ENCODE measurements at places on chromosomes 11 and 22.

- DNase-seq = no peak
Observed at GRCh38 chr22:19784384-19785175, 24.0 kb downstream of the TBX1 start.

DNA sequence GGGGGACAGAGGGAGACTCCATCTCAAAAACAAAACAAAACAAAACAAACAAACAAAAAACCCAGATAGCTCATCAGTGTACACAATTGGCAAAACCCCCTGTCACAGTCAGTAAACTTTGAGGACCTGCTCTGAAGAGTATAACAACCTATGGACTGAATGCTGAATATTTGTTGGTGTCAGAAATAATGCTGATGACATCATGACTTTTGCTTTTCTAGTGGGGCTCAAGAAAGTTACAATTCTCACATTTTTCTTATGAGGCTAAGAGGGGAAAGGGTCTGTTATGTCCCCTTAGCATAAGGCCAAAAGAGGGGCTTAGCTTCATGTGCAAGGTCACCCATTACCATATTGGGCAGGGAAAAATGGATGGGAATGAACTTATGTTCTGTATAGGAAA lies 207.4 kb downstream of the NELL1 start:
- no peak for DNase-seq

DNA sequence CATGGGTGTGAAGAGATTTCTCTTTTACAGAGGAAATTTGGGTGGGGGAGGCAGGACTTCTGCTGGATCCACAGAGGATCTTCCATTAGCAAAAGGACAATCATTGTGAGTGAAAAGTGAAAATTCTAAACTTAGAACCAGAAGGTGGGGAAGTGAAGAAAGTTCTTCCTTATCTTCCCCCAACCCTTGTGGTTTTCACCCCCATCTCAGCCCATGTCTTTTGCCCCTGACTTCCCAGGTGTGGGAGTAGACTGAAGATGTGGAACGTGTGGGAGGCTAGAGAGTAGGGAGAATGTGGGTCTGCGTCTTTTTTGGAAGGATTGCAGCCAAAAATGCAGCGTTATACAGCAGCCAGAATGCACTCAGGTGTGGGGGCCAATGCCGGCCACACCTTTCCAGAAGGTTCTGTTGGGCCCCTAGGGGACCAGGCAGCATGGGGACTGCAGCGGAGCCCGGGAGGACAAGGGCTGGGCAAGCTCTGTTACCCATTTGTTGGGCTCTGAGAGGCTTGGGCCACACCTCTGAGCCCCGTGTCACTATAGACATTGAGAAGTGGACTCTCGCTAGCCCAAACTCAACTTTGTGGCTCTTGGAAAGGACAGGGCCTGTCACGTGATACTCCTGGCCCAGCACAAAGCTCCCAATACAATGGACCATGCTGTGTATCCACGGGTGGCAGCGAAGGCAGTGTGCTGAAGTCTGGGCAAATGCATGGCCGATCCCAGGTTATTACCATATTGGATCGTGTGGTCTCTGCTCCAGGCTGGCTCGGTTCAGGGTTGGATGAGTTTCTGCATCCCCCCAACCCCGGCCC lies 32.8 kb upstream of the LINC01488 start:
- no peak for DNase-seq

- no peak for DNase-seq
Observed at GRCh38 chr11:576811-577610, 741 bp downstream of the PHRF1 start.

DNA sequence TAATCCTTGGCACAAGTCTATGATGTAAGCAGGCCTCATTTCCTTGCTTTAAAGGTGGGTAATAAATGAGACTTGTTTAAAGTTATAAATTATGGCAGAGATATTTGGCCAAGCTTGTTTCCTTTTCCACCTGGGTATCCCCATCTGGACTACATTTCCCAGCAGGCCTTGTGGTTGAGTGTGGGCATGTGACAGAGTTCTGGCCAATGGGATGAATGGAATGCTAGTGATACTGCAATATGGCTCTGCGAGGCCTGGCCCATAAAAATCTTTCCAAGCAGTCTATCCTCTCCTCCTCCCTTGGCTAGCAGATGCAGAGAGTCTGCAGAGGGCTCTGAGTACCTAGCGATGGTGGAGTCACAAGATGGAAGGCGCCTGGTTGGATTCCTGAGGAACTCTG lies 102.5 kb downstream of the TIMP3 start:
- DNase-seq = peak; percentile 2

- DNase-seq = no peak
Observed at GRCh38 chr11:111204211-111204610, 41.3 kb upstream of the POU2AF2 start.

GRCh38 chr11:22670830-22671229 lies 4.4 kb downstream of the GAS2 start:
- DNase-seq = no peak

GRCh38 chr11:65777821-65778361 lies 2.9 kb downstream of the AP5B1 start:
- DNase-seq = no peak

DNA sequence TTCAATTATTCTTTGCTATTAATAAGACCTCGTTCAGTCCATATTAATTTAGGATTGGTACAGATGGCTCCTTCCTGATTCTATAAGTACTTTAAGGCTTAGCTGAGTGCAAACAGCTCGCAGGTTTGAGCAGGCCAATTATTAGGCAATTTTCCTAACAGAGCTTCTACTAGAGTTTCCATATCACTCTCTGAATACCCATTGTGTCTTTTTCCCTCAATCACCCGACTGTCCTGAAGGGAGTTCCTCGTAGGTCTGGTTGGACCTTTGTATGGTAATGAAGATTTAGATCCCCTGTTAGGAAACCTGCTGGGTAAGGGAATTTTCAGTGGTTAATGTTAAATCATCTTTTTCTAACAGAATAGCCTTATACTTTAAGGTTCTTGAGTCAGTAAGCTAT lies 61.1 kb downstream of the ARHGAP42 start:
- DNase-seq = no peak

DNA sequence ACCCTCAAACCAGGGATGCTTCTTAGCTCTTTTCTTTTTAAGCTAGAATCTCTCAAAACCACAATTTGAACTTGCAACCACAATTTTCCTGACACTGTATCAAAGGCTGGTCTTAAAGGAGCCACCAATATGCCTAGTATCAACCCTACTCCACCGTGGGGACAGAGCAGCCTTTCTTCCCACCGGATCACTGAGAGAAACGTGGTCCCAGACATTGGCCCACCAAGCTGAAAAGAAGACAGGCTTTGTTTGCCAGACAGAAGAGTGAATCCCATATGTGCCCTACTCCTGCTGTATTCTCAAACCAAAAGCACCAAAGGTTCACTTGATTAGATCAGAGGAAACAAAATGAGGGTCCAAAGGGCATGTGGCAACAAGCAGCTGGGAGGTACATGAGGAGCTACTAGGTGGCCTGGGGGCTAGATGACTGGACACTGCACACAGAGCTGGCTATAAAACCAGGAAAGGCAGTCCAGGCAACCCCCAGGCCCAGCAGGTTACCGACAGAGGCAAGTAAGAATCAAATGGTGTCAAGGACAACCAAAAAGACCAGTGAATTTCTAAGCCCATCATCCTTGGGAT lies 3.6 kb upstream of the VWCE start:
- DNase-seq = no peak

DNA sequence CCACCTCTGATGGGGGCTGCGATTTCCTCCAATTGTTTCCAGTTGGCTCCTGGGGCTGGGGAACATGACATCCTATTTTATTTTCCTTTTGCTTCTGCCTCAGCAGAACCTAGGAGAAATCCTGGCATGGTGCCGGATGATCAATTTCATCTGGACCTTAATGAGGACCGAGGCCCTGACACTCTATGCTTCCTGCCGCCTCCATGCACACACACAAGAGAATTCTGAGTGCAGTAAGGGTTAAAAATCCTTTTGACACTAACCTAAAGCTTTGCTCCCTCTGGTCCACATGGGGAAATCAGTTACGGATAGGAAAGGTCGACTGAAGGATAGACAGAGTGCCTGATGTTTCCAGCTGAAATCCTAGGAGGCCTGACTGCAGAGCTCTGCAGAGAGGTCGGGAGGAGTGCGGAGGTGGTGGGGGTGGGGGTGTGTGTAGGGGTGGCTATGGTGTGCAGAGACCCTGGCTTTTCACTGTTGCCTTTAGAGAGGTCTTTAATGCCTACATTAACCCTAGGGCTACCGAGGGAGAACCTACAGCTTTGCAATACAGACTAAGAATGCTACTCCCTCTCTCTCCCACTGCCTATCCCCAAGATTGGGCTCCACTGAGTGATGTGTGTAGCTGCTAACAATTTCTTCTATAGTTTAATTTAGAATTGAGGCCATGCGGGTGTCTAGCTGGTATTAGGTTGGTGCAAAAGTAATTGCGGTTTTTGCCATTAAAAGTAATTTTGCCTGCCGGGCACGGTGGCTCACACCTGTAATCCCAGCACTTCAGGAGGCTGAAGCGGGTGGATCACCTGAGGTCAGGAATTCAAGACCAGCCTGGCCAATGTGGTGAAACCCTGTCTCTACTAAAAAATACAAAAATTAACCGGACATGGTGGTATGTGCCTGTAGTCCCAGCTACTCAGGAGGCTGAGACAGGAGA lies 53.6 kb upstream of the INCENP start:
- DNase-seq = no peak

- peak; percentile 92 for DNase-seq
Observed at GRCh38 chr11:119361056-119361787, 14.7 kb upstream of the MFRP start.

DNA sequence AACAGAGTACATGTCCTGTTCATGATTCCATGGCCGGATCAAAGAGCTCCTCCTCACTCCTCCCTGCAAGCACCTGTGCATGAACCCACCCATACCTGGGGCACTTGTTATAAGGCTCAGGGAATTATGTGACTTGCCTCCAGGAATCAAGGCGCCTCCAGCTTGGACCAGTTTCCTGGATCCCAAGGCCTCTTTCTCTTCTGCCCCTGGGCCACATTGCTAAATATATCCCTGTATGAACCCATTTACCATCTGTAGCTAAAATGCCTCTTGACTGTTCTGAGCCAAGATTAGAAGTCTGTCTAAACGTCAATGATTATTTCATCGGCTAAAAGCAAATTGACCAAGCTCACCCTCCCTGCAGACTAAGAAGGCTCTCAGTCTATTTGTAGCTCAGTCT lies 135.6 kb downstream of the KIRREL3 start:
- no peak for DNase-seq

- DNase-seq = no peak
Observed at GRCh38 chr11:73322382-73323306, 14.6 kb downstream of the ARHGEF17 start.

GRCh38 chr22:30423301-30423958 lies 2.1 kb upstream of the MTFP1 start:
- no peak for DNase-seq

DNA sequence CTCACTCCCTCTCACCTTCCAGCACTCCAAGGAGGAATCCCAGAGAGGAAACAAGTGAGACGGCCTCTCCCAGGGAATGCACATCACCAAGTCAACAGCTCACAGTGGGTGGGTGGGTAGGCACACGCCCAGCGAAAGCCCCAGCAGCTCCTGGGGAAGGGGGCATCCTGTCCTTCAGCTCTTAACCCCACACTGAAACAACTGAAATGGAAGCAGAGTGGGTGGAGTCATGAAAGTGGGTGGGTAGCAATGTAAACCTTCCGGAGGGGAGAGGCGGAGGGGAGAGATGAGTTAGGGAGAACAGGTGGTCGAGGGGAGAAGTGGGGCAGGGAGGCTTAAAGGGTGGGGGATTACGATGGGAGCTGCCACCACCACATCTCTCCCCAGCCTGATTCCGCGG lies 5.4 kb downstream of the MCHR1 start:
- DNase-seq = no peak

- no peak for DNase-seq
Observed at GRCh38 chr11:12284316-12285050, 92.9 kb upstream of the PARVA start.

- DNase-seq = no peak
Observed at GRCh38 chr11:62644220-62644619, 2.2 kb downstream of the GANAB start.

- DNase-seq = no peak
Observed at GRCh38 chr11:2203440-2204259, 32.0 kb upstream of the TH start.

DNA sequence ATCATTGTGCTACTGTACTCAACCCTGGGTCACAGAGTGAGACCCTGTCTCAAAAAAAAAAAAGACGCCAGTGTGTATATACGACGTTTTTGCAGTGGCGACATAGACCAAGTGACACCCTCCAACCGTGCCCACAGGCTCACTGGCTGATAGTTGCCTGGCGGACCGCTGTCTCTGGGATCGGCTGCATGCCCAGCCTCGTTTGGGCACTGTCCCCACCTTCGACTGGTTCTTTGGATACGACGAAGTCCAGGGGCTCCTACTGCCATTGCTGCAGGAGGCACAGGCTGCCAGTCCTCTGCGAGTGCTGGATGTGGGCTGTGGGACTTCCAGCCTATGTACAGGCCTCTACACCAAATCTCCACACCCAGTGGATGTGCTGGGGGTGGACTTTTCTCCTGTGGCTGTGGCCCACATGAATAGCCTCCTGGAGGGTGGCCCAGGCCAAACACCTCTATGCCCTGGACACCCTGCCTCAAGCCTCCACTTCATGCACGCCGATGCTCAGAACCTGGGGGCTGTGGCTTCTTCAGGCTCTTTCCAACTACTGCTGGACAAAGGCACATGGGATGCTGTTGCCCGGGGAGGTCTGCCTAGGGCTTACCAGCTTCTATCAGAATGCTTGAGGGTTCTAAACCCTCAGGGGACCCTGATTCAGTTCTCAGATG lies 1.3 kb downstream of the CSKMT start:
- no peak for DNase-seq

DNA sequence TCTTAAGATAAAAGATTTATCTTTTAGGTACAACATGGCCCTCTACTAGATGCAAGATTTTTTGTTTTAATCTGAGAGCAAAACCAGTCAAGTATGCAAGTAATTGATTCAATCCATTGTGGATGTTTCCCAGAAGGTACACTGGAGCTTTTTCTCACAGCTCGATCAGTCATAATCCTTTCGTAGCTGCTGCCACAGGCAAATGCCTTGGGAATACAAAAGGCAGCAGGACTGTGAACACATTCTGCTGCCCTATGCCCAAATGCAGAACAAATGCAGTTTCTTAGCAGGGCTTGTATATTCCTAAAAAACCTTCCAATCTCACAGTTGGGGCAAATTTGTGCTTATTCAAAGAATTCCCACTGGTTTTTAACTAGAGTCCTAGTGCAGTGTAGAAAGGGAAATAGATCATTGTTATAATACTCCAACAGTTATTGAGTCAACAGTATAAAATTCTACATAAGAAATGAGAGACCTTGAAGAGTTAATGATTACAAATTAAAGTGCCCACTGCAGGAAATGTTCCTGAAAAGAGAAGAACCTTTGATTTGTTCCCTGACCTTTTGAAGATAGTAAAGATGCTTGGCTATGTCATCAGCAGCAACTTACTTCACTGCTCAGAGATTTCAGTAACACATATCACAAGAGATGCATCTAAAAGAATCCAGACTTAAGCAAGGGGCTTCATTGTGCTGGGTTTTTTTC lies 14.1 kb downstream of the LPXN start:
- DNase-seq = no peak
